Islet precursor cell (in vitro differentiated cells): ENCODE measurements at places on chromosomes 13 and 19.

DNA sequence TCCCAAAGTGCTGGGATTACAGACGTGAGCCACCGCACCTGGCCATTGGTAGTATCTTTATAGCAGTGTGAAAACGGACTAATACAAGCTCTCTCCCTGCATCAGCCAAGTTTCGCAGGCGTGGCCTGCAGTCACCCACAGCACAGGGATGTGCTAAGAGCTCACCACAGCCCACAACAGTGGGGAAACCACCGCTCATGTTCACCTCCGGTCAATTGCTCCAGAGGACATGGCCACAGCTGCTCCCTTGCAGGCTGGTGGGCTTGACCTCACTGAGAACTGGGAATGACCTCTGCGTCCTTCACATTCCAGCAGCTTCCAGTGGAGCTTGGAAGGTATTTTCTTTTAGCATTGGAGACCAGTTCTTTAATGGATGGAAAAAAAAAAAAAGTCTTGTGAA lies 156.4 kb downstream of the KCTD15 start:
- DNase-seq, result peak; percentile 36

GRCh38 chr19:7078008-7078407 lies 8.5 kb downstream of the ZNF557 start:
- no peak for DNase-seq

- no peak for DNase-seq
These were observed 1.3 kb downstream of the FAM174C start for GRCh38 chr19:1276628-1277022.

- peak; percentile 95 for DNase-seq
These were observed 68.4 kb upstream of the TM9SF2 start for GRCh38 chr13:99432609-99433542.

- DNase-seq, result peak; percentile 55
These were observed 58.8 kb upstream of the C1QTNF9B start for GRCh38 chr13:23956106-23956505.

GRCh38 chr13:35720290-35720689 lies 243.8 kb upstream of the MAB21L1 start:
- no peak for DNase-seq

DNA sequence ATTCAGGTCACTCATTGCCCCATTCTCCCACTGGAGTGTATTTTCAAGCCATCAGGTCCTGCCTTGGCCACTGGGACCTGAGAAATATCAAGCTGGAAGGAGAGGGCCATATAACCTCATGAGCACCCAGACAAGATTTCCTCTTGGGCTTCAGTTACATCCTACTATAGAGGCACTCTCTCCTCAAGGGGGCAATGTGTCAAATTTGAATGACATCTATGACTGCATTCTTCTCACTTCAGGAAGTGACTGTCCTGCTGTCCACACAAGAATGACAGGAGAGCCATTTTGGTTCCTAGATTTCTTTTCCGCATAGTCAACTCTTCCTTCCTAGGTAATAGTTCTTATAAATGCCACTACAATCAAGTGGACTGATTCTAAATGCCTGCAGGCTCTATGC lies 416.2 kb downstream of the DIAPH3 start:
- no peak for DNase-seq

DNA sequence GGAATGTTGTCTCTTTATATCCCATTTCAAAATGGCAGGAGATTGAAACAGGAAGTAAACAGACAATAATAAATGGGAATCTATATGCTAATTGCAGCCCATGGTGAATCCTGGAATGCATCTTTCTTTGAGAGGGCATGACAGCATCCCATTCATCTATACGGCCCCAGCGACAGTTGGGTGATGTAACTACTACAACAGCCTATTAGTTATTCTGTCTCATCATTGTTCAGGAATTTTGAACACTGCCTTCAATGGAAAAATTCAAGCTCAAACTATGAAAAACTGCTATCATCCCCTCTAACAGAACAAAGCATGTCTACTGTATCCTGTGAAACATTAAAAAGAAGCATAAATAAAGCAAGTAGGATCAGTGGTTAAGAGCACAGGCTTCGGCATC lies 262.1 kb downstream of the DCT start:
- no peak for DNase-seq

GRCh38 chr13:109784590-109785140 lies 1.7 kb downstream of the IRS2 start:
- peak; percentile 88 for DNase-seq

DNA sequence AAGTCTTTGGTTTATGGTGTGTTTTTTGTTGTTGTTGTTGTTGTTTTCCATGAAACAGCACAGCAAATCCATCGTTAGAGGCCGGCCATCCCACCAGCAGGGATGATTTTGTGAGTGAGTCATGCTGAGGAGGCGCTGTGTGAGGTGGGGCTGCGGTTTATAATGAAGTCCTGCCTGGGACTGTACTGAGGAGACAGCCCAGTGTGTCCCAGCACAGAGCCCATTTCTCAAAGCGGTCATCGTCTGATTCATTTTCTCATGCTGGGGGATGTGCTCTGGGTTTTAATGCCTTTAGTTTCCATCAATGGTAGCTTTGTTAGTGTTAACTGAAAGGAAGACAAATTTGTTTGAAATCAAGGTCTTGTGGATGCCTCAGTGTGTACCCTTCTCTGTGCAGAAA lies 129.3 kb upstream of the SERP2 start:
- peak; percentile 85 for DNase-seq

GRCh38 chr19:4714016-4714415 lies 9.6 kb downstream of the DPP9 start:
- no peak for DNase-seq

DNA sequence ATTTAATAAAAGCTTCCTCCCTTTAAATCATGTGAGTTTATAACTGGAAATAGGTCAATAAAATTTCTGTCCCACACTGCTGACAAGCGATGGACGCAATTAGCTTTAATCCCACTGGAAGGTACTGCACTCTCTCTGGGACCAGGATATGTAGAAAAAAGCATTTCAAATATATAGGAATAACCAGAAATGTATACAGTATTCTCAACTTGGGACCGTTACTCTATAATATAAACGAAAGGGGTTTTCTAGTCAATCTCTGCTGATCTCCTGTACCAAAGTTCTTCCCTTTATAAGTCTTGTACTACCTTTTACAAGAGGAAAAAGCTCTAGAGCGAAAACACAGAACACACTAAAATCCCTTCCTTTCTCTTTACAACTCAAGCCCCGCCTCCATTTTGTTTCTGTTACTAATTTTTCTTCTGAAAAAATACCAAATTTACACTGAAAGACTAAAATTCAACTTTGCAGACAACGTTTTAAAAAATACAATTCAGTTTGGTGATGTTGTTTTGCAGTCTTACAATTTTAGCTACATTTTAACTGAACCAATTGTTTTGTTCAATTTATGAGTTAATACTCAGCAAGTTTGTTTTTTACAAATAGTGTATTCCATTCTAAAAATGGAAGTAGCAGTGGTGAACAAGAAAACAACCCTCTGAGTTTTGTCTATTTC lies 1.7 kb upstream of the USPL1 start:
- DNase-seq, result no peak

- no peak for DNase-seq
These were observed 3.4 kb downstream of the LAIR2 start for GRCh38 chr19:54506079-54506478.

GRCh38 chr19:7904074-7905020 lies 670 bp downstream of the MAP2K7 start:
- no peak for DNase-seq

GRCh38 chr13:70405266-70405665 lies 297.0 kb upstream of the KLHL1 start:
- no peak for DNase-seq

- DNase-seq, result no peak
These were observed 5.8 kb upstream of the REXO1 start for GRCh38 chr19:1854039-1854541.

GRCh38 chr13:109545931-109546330 lies 240.5 kb downstream of the IRS2 start:
- DNase-seq, result no peak

DNA sequence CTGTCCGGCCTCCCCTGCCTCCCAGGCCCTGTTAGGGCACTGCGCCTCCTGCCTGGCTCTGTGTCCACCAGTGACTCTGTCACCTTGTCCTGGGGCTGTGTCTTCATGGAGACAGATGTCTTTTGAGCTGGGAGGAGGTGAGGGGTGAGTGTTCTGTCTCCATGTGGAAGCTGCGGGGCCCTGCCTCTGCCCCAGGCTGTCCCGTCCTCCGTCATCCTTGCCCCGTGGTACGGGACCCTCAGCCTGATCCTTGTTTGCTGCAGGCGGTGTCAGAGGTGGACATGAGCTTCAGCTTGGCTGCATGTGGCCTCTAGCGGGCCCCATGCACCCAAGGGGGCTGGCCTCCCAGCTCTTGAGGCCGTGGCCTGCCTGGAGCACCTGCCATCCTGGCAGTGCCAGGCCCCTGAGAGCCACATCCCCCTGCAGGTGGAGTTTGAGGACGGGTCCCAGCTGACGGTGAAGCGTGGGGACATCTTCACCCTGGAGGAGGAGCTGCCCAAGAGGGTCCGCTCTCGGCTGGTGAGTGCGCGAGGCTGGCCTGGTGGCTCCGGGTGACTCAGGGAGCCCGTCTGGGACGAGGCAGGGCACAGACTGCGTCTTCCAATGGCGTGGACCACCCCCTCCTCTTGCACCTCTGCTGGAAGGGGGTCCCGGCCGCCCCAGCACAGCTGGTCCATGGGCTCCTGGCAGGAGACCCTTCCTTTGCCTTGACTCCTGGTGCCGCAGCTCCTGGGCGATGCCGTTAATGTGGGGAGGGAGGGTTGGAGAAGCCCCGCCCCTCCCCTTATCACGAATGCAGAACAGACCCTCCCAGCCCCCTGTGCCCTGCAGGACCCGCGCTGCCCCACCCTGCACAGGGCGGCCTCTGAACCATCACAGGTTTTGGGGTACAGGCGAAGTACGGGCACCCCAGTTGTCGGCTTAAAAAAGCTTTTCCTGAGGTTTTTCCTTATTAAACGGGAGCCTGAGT lies 181.3 kb downstream of the KDM4B start:
- peak; percentile 49 for DNase-seq

GRCh38 chr13:42056583-42056982 lies 8.1 kb downstream of the DGKH start:
- DNase-seq, result no peak

DNA sequence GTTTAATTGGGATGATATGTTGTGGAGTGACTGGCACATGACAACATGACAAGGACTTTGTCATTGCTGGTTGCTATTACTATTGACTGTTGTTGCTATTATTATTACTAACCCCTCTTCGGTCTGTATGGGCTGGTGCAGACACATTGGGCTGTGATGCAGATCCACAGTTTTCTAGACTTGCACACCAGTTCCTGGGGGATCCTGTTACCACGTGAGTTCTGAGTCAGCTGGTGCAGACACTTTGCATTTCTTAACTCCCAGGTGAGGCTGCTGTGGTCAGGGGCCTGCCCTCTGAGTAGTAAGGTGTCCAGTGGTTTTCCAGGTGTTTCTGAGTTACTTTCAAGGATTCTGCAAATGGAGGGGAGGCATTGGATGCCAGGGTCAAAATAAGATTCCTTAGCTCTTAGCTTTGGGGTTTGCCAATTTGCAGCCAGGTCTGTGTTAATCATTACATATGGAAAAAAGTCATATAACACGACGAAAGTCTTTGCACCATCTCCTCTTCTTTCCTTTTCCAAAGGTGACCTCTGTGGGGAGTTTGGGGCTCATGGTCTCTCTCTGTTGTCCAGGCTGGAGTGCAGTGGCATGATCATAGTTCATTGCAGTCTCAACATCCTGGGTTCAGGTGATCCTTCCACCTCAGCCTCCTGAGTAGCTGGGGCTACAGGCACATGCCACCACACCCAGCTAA lies 19.3 kb downstream of the BICRA start:
- DNase-seq, result no peak

DNA sequence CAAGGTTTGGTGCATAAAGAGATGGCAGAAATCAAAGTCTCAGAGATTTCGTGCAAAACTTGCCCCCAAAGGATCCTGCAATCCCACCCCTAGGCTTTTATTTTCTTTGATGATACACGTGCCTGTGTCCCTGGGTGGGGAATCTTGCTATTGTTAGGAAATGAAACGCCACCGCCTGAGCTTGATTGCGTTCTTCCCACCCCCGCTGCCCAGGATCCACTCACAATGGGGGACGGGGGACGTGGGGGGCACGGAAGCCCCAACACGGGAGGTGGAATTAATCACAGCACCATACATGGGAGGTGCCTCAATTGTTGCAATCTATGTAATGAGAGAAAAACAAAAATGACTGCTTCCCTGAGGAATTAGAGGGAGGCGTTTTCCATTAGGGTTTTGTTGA lies 39.6 kb downstream of the ZNRF4 start:
- no peak for DNase-seq

- peak; percentile 68 for DNase-seq
These were observed 505 bp upstream of the ZIC2 start for GRCh38 chr13:99980824-99981734.

DNA sequence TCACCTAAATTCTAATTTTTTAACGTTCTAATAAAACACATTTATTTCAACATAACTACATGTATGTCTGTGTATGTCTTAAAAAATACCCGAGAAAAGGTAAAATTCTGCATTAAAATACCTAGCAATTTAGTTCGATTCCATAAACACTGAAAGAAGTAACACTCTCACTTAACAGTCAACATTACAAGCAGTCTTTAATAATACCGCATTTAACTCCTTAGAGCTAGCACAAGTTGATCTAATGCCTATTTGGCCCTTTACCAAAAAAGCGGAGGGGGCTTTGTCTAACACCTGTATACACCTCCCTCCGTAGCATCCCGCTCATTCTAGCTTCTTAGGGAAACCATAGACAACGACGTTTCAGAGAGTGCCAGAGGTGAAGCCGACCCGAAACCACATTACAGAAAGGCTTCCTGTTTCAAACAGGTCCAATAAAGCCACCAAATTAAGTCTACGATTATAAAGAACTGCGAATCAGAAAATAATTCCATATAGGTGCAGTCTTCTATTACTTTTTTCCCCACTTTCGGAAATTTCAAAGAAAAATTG lies 1.2 kb downstream of the SPART start:
- DNase-seq, result no peak

GRCh38 chr19:42529248-42529764 lies 1.0 kb upstream of the CEACAM1 start:
- DNase-seq, result peak; percentile 85

- no peak for DNase-seq
These were observed 11.2 kb downstream of the KMT2B start for GRCh38 chr19:35729021-35729420.

GRCh38 chr13:73722120-73722519 lies 412.1 kb downstream of the KLF12 start:
- no peak for DNase-seq

GRCh38 chr13:100069278-100069677 lies 19.6 kb upstream of the PCCA start:
- DNase-seq, result no peak

DNA sequence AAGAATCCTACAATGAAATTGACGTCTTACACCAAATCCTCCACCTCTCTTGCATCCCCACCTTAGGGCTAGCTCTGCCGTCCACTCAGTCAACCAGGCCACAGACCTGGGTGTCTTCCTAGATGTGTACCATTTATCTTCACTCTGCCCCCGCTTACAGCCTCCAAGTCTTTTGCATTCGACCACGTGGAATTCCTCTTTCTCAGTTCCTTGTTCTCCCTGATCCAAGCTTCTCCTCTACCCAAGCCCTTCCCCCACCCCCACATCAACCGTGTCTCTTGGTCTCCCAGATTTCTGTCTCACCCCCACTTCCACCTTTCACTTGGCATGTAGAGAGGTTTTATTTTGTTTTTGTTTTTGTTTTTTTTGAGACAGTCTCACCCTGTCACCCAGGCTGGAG lies 1.2 kb upstream of the DMWD start:
- DNase-seq, result no peak
